Activated T-helper 9 cell treated with anti-CD3 and anti-CD28 coated beads, Interleukin-2, amount 50 U/mL, for 16 hours (primary cell): ENCODE measurements at places on chromosomes 3 and 15.

DNA sequence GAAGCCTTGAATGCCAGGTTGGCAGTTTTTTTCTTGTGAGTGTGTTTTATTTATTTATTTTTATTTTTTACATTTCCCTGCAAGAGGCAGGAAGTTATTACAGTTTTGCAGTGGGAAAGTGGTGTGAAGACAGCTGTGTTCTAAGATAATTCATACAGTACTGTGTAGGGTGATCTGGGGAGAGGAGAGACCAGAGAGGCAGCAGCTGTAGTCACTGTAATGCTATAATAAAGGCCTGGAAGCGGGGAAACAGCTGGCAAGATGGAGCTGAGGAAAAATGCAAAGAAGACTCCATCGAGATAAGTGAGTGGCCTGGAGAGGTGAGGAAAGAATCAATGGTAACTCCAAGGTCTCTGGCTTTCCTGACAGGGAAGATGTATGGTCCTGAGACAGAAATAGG lies 23.1 kb downstream of the CNTN3 start:
- no peak for DNase-seq

- DNase-seq, result no peak
Observed at GRCh38 chr3:21054064-21054463, 696.9 kb downstream of the ZNF385D start.

DNA sequence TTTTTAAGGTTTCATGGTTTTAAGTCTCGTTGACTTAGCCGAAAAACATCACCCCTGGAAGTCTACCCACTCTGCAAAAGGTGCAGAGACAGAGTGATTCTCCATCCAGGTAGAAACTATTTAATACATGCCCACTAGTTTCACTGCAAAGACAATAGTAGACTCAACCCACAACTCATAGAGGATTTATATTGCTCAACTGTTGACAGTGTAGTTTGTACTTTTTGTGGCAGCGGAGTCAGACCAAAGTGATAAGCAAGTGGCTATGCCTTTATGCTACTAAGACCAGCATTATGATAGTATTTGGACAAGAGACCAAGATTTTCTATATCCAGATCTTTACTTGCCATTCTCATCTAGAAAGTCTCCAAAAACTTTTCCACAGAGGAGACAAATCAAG lies 98.8 kb upstream of the ZBTB20 start:
- no peak for DNase-seq

GRCh38 chr3:71407823-71408222 lies 175.7 kb downstream of the FOXP1 start:
- no peak for DNase-seq

DNA sequence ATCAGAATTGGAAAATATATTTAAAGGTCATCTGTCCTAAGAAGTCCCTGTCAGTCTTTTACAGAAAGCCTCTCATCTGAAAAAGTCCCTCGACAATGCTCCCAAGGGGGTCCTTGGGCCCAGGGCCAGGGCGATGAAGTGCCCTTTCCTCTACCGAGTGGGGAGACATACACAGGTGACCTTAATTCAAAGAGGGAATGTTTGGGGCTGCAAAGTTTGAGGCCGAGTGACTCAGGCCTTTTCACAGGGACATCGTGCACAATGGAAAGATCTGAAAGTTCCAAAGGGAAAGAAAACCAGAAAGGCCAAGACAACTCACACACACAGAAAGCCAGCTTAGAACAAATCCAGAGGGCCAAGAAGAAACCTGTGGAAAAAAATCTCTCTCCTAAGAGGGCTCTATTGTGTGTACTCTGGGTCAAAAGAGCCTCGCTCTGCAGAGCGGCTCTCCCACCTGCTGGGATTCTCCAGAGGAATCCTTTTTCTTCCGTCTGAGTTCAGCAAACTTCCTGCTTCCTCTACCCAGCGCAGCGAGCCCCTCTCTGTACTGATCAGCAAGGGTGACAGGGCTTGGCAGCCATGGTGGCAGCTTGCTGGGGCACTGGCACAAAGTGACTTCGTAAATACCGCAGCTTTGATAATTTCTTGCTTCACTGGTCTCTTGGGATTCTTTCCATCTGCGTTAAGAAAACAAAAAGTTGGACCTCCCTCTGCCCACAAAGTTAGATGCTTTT lies 259.1 kb downstream of the OPA1 start:
- DNase-seq, result no peak

DNA sequence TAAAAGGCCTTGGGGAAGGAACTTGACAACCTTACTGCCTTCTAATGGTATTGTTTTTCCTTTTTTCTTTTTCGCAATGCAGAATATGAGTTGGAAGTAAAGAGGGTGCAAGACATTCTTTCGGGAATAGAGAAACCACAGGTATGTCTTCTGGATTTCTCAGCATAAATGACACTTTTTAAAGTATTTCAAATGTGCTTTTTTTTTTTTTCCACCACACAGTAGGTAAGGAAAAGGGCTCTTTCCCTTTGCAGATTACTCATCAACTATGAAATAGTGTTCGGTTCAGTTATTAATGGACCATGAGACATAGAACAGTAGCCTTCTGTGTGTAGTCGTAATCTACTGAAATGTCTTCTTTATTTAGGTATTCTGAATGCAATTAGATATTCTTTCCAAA lies 162.4 kb downstream of the GHSR start:
- no peak for DNase-seq

DNA sequence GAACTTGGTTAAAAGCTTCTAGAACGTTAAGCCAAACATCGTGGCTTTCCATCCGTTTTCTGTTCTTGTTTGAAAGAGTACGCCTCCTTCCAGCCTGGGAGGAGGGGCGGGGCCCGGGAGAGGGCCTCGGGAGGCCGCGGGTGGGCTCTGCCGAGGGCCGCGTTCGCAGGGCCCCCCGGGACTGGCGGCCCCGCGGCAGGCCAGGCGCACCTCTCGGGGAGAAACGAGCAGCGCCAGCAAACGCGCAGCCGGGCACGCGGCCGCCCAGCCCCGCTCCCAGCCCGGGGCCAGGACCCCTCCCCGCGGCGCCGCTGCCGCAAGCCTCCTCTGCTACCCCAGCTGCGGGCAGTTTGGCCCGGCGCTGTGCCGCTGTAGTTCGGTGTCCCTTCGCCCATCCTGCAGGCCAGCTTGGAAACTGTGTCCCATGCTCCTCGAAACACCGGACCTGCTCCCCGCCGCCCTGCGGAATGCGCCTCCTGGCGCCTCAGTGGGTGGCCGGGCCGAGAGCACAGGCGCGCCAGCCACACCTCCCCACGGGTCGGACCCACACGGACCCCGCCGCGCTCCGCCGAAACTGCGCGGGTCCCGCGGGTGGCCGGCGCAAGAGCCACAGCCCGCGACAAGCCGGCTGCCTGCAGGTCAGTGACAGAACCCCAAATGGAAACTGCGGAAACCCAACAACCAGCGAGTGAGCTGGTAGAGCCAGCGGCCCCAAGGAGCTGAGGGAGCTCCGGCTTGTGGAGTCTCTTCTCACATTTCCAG lies 2.3 kb downstream of the OCA2 start:
- DNase-seq, result no peak

- DNase-seq, result no peak
Observed at GRCh38 chr15:39781967-39782302, 706 bp downstream of the FSIP1 start.

GRCh38 chr3:197371591-197372046 lies 73.2 kb upstream of the DLG1 start:
- no peak for DNase-seq

DNA sequence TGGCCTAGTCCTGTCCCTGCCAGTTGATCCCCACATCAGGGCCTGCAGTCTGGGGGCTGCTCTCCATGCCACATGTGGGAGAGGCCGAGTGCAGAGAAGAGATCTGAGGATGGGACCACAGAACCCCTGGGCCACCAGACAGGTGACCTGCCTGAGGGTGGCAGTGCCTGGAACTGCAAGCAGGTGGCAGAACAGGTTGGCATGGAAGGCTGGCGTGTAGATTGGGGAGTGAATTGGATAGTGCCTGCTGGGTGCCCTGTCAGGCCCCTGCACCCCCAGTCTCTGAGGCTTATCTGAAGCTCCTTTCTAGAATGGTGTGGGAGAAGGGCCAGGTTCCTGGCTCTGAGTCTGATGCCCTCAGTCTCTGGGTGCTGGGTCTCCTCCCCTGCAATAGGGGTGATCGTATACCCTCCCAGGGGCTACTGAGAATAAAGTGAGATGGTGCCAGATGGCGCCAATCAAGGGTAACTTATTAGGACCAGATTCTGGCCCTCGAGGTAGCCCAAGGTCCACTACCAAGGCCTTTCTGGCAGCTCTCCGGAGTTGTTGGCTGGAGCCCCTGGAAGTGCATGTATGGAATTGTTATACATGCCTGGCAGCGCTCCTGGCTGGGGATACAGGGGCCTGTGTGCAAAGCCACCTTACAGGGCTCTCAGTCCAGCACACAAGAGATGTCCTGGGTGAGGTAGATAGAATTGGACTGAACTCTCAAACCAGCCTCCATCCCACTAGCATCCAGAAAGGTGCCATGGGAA lies 15.7 kb downstream of the C3orf18 start:
- DNase-seq, result no peak

GRCh38 chr15:69515926-69516325 lies 63.3 kb downstream of the RPLP1 start:
- no peak for DNase-seq

DNA sequence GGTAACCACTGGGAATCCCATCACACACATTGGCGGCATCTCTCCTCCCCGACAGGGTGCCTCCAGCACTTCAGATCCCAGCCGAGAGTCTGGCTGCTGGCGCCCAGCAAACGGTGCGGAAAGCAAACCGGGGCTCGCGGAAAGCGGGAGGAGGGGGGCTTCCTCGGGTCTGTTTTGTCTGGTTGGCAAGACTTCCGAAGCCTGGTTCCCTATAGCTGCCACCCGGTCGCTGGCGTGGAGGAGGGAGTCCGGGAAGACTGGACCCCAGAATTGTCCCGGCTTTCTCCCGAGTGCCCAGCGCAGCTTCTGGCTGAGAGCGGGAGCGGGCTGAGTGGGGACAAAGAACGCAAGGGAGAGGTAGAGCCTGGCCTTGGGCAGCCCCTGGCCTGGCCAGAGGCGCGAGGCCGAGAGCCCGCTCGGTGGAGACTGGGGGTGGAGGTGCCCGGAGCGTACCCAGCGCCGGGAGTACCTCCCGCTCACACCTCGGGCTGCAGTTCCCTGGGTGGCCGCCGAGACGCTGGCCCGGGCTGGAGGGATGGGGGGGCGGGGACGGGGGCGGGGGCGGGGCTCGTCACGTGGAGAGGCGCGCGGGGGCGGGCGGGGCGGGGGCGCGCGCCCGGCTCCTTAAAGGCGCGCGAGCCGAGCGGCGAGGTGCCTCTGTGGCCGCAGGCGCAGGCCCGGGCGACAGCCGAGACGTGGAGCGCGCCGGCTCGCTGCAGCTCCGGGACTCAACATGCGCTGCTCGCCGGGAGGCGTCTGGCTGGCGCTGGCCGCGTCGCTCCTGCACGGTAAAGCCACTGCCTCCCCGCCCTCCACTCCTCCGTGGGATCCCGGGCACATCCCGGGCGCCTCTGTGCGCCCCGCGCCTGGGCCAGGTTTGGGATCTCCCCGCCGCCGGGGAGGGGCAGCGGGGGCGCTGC lies at the start of gene CHRNA7:
TSS of gene CHRNA7 (plus strand) at position 654 of the 920 bp plus-strand sequence. CDS start at position 734, 80 bp downstream.
- no peak for DNase-seq

GRCh38 chr15:90211440-90212143 lies 10.5 kb downstream of the SEMA4B start:
- no peak for DNase-seq

GRCh38 chr3:191136347-191136746 lies 62.7 kb upstream of the OSTN start:
- no peak for DNase-seq

DNA sequence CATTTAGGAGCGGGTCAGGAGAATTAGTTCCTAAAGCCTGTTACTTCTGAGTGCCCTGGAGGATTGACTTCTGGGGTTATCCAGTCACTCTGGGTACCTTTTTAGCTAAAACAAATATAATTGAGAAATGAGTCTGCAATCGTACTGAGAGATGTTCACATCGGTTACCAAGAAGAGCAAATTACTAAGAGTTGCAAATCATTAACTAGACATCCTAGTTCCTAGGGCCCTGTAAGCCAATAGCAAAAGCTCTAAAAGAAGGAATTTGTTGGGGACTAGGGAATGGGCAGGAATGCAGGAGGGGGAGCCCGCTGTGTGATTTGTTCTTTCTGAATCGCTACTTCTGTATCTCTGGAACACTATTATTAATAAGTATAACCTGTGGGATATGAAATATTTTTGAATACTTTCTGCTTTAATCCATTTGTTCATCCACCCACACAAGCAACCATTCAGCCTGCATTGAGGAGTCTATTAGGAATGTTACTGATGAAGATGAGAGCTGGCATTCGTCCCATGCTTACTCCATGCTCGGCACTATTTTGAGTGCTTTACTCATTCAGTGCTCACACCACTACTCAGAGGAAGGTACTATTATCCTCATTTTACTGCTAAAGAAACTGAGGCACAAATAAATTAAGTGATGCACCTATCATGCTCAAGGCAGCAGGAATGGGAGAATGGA lies 31.5 kb upstream of the KY start:
- DNase-seq, result no peak

DNA sequence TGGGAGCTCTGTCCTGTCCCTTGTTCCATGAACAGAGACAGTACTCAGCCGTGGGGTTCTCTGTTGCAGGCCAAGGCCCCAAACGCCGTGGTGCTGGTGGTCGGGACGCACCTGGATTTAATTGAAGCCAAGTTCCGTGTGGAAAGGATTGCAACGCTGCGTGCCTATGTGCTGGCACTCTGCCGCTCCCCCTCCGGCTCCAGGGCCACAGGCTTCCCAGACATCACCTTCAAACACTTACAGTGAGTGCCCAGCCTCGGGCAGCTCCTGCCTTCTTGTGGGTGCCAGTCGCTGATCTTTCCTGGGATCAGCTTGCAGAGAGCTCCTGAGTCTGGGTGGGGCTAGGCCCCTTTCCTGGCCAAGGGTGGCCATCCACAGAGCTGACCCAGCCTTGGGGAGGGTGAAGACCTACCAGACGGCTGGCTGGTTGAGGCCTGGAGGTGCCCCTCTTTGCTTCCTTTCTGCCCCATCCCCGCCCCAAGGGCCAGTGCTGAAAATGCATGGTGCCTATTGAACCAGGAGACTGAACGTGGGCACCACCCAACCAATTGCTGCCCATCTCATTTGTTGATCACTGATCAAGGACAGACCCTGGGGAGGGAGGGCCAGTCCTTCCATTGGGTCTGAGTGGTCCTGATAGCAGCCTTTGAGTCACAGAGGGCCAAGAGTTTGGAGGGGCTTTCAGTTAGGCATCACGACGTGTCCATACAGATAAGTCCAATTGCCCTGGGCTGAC lies 106.9 kb downstream of the LRRK1 start:
- no peak for DNase-seq

DNA sequence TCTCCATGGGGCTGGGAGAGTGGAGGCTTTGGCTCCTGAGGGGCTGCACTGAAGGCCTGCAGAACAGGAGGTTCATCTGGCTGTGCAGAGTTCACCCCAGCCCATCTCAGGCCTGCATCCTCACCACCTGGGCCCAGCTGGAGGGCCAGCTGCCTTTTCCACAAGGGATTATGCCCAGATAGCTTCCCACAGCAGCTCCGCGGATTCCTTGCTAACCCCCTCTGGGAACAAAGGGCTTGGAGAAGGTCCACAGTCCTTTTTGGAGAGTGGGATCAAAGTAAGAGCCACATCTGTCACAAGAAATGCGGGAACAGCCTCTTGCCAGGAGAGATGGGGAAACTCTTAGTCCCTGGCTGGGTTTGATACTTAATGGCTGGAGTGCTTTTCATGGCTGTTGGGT lies 164.7 kb upstream of the RGMA start:
- DNase-seq, result no peak

GRCh38 chr3:88262527-88262926 lies 112.8 kb downstream of the C3orf38 start:
- DNase-seq, result no peak
